ENCODE measurements at places on chromosomes 2 and 18.
A peak's percentile ranks its signal among the peaks of the same experiment; 100 is the strongest.

DNA sequence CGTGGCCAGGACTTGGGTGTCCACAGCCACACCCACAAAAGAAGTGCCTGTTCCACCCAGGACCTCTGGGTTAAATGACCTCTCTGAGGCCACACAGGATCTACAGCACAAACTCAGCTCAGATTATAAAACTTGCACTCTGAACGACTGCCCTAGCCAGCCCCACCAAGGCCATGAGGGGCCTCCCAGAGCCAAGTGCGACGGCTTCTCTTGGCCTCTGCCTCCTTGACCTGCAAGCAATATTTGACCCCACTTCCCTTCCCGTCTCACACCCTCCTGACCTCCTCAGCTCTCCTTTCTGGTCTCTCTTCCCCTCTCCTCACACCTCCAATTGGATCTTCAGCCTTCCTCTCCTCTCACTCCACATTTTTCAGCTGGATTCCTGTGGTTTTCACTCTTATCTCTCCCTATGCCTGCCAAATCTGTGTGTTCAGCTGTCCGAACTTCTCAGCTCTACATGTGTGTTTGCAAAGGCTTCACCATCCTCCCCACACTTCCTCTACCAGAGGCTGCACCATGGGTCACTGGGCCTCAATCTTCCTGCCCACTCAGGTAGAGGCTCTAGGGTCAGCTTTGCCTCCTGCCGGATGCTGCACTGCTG lies 25.3 kb upstream of the STEAP3 start:
- DNase-seq, result peak; percentile 17

DNA sequence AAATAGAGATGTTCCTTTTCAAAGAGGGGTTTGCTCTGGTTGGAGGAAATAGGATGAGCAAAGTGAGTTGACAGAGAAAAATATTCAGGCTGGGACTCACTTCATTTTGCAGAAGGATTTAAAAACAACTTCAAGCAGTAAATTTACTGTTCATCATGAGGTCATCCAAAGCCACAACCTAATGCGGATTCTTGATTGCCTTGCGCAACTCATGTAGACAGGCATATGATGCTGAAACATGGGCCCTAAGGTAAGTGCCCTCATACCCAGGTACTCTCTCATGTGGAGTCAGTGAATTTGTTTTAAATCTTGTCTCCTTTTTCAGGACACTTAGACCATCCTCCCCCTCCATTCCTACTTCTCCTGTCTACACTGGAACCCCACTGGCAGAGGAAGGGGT lies 51.9 kb upstream of the LYPD1 start:
- no peak for DNase-seq

DNA sequence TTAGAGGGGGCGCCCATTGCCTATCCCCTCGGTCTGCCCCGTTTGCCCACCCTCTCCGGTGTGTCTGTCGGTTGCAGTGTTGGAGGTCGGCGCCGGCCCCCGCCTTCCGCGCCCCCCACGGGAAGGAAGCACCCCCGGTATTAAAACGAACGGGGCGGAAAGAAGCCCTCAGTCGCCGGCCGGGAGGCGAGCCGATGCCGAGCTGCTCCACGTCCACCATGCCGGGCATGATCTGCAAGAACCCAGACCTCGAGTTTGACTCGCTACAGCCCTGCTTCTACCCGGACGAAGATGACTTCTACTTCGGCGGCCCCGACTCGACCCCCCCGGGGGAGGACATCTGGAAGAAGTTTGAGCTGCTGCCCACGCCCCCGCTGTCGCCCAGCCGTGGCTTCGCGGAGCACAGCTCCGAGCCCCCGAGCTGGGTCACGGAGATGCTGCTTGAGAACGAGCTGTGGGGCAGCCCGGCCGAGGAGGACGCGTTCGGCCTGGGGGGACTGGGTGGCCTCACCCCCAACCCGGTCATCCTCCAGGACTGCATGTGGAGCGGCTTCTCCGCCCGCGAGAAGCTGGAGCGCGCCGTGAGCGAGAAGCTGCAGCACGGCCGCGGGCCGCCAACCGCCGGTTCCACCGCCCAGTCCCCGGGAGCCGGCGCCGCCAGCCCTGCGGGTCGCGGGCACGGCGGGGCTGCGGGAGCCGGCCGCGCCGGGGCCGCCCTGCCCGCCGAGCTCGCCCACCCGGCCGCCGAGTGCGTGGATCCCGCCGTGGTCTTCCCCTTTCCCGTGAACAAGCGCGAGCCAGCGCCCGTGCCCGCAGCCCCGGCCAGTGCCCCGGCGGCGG lies 1.7 kb downstream of the MYCN start:
- no peak for DNase-seq

DNA sequence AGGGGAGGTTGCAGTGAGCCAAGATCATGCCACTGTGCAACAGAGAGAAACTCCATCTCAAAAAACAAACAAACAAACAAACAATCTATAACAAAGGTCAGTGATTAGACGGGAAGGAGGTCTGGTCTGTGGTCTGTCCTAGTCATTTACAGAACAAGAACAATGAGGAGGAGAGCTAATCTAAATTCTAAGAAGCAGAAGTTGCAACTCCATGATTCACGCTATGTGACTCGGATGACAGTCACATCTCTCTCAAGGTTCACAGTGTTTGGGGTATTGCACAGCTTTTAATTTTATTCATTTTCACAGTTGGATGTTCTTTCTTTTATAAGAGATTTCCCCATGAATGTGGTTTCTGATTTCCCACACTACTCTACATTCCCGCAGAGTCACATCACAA lies 218.7 kb upstream of the PIEZO2 start:
- no peak for DNase-seq

DNA sequence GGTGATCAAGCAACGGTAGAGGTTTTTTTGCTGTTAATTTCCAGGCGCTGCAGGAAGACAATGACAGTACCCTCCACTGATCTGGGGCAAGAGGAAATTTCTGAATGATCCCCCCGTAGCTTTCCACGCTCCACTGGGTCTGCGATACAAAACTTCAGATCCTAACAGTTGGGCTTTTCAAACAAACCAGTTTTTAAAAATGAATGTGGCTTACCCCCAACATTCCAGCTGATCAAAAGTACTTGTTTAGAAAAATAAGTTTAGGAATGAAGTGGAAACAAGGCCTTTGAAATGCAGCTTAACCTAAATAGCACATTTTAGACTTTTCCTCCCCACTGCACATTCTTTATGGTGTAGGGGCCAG lies 5.7 kb downstream of the ZFP36L2 start:
- DNase-seq, result no peak

GRCh38 chr18:28015671-28016070 lies 161.3 kb downstream of the CDH2 start:
- DNase-seq, result no peak

DNA sequence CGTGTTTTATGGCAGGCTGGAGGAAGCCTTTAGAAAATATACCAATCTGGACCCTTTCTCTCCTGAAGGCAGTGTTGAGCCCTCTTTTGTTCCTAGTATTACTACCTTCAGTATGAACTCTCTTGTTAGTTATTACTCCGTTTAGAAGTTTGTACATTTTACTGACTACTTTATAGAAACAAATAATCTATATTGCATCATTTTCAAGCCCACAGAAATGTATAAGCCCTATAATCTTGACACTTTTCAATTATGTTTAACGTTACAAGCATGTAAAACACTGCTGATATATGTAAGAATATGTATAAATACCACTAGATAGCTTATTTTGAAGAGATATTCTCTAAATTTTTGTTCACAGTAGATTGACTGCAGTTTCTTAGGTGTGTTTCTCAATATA lies 64.0 kb downstream of the SLC25A12 start:
- DNase-seq, result no peak

GRCh38 chr2:39479053-39479670 lies 42.1 kb upstream of the MAP4K3 start:
- DNase-seq, result no peak
